ENCODE measurements at places on chromosomes 4 and X. TPM values are rescaled to one million over a fixed set of nuclear protein-coding genes. Genes with fewer than 3 reads are reported as not detected.

The CORIN gene
- 0.17 TPM for total RNA-seq

The OTUD6A gene
- total RNA-seq = not detected

DNA sequence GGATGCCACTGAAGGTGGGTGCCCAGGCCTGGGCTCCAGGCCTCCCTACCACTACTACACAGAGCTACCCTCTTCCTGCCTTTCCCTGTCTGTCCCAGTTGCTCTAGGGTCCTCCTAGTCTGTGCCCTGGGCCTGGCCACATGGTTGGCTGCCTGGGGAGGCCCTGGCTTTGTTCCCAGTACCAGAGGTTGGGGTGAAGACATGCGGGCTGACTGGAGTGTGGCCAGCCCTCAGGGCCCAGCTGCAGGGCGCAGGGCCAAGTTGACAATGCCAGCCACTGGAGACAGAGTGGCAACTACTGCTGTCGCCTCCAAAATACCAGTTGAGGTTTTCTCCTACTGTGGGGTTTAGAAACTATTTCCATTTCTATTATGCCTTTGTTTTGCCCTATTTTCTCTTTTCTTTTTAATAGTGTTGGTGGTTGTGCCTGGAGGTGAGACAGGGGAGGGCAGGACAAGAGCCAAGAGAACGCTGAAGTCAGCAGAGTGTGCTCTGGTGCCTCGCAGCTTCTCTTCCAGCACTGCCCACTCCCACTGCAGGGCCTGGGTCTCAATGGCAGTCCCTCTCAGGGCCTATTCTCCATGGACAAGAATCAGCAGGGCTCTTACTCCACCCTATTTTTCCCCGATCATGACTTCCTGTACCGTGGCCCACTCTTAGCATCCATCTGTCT, 32.2 kb upstream of the XPNPEP2 start:
- H3K4me3 ChIP-seq = no peak overlapping the region
- H3K36me3 ChIP-seq = no peaks in the 10 kb centered on the region
- no peaks in the 10 kb centered on the region for H3K4me1 ChIP-seq
- H3K27me3 ChIP-seq = no peaks in the 10 kb centered on the region

The RP2 gene
- 10.5 TPM for total RNA-seq

- no peaks in the 10 kb centered on the region for H3K27me3 ChIP-seq
- no peak overlapping the region for H3K27ac ChIP-seq
- DNase-seq = no peak
- peaks cover 1% of the 10 kb centered on the region for H3K4me1 ChIP-seq
- H3K4me3 ChIP-seq = no peak overlapping the region
- no peaks in the 10 kb centered on the region for H3K36me3 ChIP-seq
Observed at GRCh38 chrX:134948333-134949241, 42.2 kb upstream of the SMIM10 start.

The SYTL4 gene
- total RNA-seq = 5.2 TPM
